ENCODE measurements at places on chromosomes 2 and 18. TPM values are rescaled to one million over a fixed set of nuclear protein-coding genes. Genes with fewer than 3 reads are reported as not detected.

The GRP gene
- total RNA-seq, result not detected

DNA sequence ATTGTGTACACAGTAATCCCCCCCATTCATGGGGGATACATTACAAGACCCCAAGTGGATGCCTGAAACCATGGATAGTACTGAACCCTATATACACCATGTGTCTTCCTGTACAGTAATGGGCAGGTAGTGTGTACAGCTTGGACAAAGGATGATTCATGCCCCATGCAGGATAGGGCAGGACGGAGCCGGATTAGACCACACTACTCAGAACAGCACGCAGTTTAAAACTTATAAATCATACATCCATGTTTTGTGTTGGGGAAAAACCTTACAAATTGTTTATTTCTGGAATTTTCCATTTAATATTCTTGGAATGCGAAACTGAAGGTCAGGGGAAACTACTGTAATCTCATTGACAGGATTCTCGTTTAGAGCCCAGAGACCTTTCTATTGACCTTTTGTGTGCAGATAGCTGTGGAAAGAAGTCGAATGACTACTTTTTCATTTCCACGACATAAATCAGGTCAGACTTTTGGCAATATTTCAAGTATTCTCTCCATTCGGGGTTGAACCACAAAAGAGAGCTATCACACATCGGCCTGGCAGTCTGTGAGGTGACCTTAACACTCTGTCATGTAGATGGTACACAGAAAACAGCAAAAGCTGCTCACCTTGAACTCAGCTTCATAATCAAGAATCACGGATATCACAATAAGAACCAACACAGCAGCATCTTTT is 9.9 kb upstream of the YPEL5 start:
- no peak for DNase-seq

The ACMSD gene
- not detected for total RNA-seq

GRCh38 chr2:206502729-206503128 is 59.4 kb downstream of the ADAM23 start:
- DNase-seq, result no peak

- DNase-seq, result no peak
Observed at GRCh38 chr18:32391126-32391525, 79.6 kb downstream of the GAREM1 start.

DNA sequence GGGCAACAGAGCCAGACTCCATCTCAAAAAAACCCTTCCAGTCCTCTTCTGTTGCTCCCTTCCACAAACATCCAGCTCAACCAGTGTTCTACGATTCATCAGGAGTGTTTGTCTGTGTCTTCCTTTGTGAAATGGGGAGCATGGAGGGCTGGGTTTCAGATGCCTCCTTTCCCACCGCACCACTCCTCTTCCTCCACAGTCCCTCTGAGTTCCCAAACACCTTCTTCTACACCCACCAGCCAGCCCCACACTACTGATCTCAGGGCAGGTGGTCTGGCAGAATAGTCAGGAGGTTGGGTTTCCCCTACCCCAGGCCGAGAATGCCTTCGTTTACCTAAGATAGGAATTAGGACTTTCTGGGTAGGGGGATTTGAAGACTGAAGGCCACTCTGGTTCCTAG is 36.9 kb downstream of the NGEF start:
- no peak for DNase-seq

The CENPA gene
- 1.8 TPM for total RNA-seq

GRCh38 chr2:239533569-239534316 is 132.9 kb upstream of the HDAC4 start:
- DNase-seq, result peak; percentile 12

DNA sequence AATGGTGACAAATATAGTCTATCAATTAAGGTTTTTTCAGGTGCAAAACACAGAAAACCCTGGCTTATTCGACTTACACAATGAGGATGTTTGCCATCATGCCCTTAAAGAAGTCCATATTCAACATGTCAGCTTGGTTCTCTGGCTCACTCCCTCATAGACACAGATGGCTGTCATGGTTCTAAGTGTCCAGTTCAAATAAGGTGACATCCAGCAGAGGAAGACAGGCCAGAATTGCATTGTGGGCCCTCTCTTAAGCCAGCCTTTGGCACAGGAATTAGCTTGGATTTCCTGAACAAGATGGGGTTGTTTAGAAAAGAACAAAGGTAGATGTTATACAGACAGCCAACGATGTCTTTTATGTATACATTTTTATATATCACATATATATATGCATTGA is 18.7 kb upstream of the SLC1A4 start:
- DNase-seq, result no peak

The GDF7 gene
- total RNA-seq, result 0.33 TPM
